Stimulated activated CD4-positive, alpha-beta T cell treated with anti-CD3 and anti-CD28 coated beads, Interleukin-15, amount 100 ng/mL, for 24 hours (primary cell): ENCODE measurements at places on chromosomes 5 and 9.

DNA sequence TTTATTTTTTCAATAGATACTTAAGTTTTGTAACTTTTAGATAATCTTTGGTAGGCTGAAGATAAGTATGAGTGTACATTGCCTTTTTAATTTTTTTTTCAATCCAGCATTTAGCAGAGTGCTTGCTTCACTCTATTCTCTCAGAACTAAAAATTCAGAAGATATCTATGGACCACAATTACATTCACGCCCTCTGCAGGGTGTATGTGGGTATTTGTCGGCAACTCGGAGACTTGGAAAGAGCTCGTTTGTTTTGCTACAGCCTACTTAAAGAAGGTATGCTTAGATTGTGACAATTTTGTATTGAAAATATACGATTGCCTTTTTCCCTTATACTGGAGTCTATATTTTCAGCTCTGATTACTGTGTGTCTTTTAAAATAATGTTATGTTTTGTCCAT is 43.8 kb downstream of the ICE1 start:
- no peak for DNase-seq

GRCh38 chr5:31894141-31894540 is 255.2 kb downstream of the PDZD2 start:
- DNase-seq, result no peak

DNA sequence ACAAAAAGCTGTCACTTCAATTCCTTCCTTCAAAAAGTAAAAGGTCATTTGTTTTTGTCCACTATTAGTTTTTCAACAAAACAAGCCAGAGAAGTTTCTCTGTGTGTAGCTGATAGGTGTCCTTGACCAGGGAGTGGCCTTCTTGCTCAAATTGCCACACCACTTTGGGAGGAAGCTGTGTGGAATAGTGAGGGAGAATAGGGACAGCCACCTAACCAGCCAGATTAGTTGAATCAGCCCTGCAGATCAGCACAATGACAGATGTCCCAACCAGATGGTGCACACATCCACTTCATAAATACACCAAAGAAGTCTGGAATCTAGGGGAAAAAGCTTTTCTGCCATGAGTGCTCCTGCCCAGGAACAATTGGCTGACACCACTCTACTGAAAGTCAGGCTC is 37.2 kb downstream of the NREP start:
- no peak for DNase-seq

DNA sequence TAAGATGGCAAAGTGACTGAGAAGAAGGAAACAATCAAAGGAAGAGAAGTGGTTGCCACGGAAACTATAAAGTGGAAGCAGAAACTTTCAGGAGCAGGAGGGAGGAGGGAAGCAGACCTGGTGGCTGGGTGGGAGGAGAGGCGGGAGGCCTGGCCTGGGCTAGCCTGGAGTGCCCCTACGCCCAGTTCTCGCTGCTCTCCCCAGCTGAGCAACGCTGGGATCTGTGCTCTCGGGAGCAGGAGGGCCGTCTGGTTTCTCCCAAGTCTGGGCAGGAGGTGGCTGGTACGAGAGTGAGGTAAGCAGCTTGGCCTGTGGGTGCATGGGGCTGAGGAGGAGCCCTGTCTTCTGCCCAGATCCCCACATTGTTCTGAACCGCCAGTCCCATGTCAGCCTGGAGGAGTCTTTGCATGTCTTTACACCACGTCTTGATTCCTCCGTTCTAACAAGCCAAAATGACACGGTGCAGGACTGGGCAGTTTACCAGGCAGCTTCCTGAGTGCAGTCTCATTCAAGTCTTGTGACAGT is 15.0 kb upstream of the DAB2IP start:
- no peak for DNase-seq

GRCh38 chr9:36250079-36250478 is 8.2 kb downstream of the GNE start:
- no peak for DNase-seq

DNA sequence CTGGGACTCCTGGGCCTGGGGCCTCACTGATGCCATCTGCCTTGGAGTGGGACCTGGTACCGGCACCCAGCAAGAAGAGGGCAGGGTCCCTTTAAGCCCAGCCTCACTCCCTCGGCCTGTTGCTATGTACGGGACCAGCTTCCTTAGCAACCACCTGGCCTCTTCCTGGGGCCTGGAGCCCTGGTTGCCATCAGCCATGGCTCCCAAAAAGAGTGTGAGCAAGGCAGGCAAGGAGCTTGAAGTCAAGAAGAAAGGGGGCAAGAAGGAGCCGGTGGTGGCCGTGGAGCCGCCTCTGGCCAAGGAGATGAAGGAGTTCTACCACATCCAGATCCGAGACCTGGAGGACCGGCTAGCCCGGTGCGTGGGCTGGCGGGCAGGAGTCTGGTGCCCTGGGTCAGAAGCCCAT is at the start of gene CFAP157:
TSS of gene CFAP157 (plus strand) at position 153 of the 406 bp plus-strand sequence. CDS start at position 197, 44 bp downstream.
- DNase-seq, result no peak
